NCI-H524 treated with DMSO at 0.1 percent for 48 hours (cell line): ENCODE measurements at places on chromosomes 7 and 10.
A peak's percentile ranks its signal among the peaks of the same experiment; 100 is the strongest.

GRCh38 chr7:95501261-95501832, 15.6 kb downstream of the ASB4 start:
- no peak for DNase-seq

GRCh38 chr10:8404721-8405120, 350.2 kb downstream of the GATA3 start:
- DNase-seq = no peak

GRCh38 chr7:142587578-142588191, 161.6 kb upstream of the PRSS1 start:
- no peak for DNase-seq

DNA sequence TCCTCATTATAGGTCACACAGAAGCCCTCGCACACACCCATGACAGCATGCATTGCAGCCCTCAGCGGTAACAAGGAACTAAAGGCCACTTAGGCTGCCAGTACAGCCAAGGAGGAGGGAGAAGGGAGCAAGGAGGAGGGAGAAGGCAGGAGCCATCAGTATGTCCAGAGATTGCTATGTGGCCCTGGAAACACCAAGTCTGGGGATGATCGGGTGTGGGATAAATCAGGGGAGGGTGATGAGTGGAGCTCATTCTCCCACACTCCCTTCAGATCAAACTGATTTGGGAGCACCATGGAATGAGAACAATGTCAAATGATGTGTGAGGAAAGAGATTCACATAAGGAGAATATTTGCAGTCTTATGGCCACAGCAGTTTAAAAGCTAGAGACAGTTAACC, 350.9 kb downstream of the TNS3 start:
- no peak for DNase-seq

- no peak for DNase-seq
Measured at GRCh38 chr7:90455163-90456030, 14.0 kb upstream of the PTTG1IP2 start.

GRCh38 chr7:158771213-158771834, 58.0 kb downstream of the ESYT2 start:
- no peak for DNase-seq

- no peak for DNase-seq
Measured at GRCh38 chr7:113283861-113284260, 165.5 kb upstream of the SMIM30 start.

DNA sequence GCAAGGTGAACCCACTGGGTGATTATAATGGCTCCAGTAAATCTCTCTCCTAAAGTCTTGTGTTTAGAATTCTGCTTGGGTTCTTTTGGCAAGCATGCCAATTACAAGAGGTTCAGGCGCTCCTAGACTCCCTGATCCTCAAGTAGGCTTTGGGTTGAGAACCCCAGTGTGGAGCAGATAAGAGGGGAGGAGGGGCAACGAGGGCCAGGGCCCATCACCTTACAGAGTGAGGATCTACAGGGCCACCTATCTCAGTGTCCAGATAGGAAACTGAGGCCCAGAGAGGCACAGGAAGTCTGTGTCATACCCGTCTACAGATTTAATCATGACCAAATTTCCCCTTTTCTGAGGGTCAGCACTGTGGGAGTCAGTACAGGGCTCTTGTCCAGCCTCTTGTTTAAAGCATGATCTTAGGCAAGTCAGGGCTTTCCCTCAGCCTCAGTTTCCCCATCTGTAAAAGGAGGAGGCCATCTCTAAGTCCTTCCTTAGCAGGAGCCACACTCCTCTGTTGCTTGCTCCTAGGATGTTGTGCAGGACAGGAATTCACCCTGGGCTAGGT, 4.4 kb downstream of the TACR2 start:
- no peak for DNase-seq

DNA sequence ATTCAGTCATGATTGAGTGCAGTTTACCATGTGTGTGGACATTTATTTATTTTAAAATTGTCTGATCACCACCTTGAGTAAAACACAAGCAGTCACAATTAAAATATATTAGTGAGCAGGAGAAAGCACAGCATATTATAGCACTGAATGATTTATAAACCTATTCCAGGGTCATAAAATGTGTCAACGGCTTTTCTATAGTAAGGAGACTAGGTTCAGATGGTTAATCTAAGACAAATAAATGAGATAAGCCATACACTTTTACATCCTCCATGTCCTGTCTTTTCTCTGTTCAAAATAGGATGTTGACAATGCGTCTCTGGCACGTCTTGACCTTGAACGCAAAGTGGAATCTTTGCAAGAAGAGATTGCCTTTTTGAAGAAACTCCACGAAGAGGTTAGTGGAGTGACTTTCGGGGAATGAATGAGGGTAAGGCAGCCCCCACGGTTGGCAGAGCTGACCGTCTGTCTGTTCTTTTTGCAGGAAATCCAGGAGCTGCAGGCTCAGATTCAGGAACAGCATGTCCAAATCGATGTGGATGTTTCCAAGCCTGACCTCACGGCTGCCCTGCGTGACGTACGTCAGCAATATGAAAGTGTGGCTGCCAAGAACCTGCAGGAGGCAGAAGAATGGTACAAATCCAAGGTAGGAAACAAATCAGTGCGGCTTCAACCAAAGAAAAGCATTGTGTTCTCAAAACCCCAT, 5.4 kb downstream of the VIM start:
- no peak for DNase-seq

DNA sequence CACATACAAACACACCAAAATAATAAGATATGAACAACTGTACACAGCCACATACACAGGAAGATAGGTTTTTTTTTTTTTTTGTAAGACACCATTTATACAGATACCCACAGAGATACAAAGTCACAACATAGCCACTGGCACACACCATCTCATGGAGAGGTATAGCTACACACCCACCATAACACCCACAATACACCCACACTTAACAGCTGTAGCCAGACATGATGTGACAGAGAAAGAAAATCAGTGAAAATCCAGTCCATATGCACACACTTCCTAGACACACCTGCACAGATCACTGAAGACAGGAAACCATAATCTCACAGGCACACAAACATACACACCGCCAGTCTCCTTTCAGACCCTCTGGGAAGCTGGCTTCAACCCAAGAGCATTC, 62.4 kb upstream of the PAX2 start:
- no peak for DNase-seq

- DNase-seq = no peak
Measured at GRCh38 chr10:114674346-114674745, 16.3 kb upstream of the ABLIM1 start.

DNA sequence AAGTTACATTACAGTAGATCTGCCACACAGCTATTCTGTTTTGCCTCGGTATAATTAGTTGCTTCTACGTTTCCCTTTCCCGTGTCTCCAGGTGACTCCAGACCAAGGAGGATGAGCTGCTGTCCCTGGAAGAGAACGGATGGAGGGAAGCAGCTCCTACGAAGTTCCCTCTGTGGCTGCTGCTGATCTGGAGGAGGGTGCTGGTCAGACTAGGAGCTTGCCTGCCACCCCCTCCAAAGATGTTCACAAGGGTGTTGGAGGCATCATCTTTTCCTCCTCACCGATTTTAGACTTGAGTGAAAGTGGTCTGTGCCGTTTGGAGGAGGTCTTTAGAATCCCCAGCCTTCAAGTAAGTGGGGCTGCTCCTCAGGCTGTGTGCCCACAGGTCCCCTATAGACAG, 1.4 kb downstream of the LRRC27 start:
- DNase-seq = no peak

GRCh38 chr10:85527616-85528317, 838.8 kb downstream of the GRID1 start:
- no peak for DNase-seq

DNA sequence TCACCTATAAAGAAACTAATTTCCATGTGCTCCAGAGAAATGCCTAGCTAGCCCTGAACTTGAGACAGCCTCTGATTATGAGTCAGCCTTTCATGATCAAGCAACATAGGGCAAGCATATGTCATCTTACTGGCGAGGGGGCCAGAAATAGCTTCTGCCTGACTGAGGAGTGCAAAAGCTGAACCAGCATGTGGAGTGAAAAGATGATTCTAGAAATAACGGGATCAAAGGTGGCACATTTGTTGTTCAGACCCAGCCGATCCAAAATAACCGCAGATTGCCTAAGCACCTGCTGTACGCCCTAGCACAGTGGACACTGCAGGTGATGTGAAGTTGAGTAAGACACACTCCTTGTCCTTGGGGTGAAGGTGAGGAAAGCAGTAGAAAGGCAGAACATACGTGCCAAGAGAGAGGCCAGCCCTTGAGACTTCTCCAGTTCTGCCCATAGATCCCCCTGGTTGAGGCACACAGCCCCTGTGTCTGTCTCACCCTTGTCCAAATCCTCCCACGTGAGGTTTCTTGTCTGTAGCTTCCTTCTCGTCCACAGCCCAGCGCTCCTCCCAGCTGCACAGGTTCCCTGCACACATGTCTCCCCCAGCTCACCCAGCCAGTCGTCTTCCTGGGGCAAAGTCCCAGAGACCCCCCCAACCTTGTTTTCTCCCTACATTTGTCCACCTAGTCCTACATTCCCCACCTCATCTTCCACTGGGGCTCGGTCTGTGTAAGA, 2.8 kb upstream of the BCL7B start:
- peak; percentile 19 for DNase-seq

DNA sequence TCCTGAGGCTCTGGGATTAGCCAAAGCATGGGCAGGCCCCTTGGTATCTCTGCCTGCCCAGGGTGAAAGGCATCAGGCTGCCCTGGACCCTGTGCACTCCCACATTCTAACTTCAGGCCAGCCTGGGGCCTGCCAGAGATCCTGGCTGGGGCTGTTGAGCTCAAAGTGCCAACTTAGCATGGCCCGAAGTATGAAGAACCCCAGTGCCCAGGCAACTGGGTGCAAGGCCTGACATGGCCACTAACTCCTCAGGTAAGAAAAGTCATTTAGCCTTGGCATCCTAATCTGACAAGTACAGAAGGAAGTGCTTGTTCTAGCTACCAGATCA, 43.2 kb downstream of the FAM53B start:
- no peak for DNase-seq

- DNase-seq = no peak
Measured at GRCh38 chr10:47158116-47159071, 141.6 kb upstream of the GDF10 start.

- no peak for DNase-seq
Measured at GRCh38 chr10:88831709-88832108, 19.9 kb downstream of the ANKRD22 start.

GRCh38 chr10:52198540-52198939, 115.5 kb upstream of the DKK1 start:
- no peak for DNase-seq

- DNase-seq = no peak
Measured at GRCh38 chr10:31011017-31011664, 20.5 kb downstream of the ZNF438 start.

DNA sequence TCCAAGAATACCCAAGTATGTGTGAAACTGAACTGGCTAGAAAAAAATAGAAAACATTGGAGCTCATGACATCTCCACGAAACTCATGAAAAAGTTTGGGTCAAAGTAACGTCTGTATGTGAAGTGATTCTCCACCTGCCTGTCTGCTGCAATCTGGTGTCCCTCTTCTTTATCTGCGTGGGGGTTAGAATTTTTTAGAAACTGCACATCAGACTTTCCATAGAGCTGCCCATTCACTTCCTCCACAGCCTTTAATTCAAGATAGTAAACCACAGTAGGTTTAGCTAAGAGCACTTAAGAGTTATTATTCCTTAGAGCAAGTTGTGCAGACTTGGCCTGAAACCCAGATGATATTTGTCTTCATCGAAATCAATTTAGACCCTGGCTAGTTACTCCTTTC, 55.3 kb downstream of the SCIN start:
- DNase-seq = no peak

- no peak for DNase-seq
Measured at GRCh38 chr7:138125119-138125518, 48.9 kb downstream of the AKR1D1 start.

DNA sequence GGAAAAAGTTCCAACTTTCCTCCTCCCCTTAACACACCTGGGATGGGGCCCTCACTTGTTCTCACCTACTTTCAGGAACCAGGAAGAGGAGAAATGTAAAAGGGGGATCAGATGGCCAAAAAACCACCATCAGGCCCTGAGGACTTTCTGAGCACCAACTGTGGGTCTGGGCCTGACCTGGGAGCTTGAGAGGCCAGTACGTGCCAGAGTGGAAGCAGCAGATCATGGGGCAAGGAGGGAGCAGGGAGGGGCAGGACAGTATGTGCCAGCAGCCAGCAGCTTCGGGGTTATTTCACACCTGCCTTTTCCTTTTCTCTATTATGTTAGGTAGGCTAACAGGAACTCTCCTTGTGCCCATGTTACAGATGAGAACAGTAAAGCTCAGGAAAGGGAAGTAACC, 118.8 kb upstream of the UNC5B start:
- no peak for DNase-seq
